Heart left ventricle (tissue), 16 donors: ENCODE measurements at places on chromosomes 2 and 18. TPM values are rescaled to one million over a fixed set of nuclear protein-coding genes. Genes with fewer than 3 reads are reported as not detected.
A peak's percentile ranks its signal among the peaks of the same experiment; 100 is the strongest.

DNA sequence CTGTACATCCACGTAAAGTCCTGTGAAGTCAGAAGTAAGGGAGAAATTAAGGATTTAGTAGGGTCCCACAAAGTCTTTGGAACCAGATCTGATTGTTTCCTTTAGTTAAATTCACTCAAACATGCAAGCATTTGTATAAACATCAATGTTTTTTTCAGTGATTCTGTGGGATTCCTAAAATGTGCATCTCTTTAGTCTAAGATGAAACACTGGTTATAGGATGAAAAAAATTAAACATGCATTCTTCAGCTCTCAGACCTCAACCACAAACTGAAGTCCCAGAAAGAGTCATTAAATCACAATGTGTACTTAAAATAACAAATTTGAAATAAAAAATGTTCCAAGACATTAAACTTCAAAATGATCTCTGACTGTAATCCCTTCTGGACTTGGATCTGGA is 76.5 kb upstream of the APCDD1 start:
- no peak for DNase-seq

DNA sequence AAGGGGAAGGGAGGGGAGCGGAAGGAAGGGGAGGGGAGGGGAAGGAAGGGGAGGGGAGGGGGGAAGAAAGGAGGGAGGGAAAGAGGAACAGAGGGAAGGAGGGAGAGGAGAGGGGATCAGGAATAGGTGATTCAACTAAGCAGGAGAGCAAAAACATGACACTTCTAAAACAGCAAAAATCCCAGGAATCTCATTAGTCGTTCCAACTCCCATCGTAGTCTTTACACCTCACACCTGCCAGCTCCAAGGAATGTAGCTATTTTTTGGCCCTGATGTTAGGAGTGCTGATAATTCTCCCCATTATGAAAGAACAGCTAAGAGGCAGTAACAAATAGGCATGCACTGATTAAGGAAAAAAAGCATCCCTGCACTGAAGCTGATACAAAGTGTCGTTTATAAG is 709.9 kb upstream of the PKDCC start:
- DNase-seq: no peak

GRCh38 chr18:24936691-24937090 is 415.3 kb downstream of the ZNF521 start:
- no peak for DNase-seq

GRCh38 chr2:191905336-191905735 is 58.4 kb upstream of the CAVIN2 start:
- DNase-seq: no peak

GRCh38 chr2:33595385-33595784 is 3.7 kb downstream of the FAM98A start:
- DNase-seq: no peak

DNA sequence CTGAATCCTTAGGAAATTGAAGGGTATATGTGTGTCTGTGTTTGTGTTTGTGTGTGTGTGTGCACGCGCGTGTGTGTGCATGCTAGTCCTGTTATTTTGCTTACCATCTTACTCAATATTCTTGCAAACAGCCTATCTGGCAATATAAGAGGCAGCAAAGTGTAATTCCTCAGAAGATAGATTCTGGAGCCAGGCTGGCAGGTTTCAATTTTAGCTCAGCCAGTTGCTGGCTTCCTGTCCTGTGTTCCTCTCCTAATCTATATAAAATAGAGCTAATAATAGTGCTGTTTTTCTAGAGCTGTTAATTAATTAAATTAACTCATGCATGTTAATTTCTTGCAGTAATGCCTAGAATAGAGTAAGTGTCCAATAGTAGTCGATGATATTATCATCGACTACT is 256.2 kb downstream of the PIK3C3 start:
- no peak for DNase-seq

- no peak for DNase-seq
These were observed 4.4 kb downstream of the DDX18 start for GRCh38 chr2:117818921-117819320.

DNA sequence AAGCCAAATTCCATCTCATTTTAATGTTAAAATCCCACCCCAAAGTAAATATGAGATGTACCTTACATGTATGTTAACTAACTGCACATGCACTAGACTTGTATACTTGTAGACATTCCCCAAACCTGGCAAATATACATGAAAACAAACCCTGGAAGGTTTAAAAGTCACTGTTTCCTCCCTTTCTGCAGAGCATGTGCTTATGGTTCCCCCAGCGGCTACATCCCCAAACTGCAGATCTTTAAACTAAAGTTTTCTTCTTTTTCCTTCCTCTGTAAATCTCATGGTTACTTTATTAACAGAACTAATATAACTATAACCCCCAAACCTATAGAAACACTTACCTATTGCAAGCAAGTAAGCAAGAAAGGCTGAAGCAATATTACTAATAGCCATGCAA is 731.5 kb downstream of the LRP1B start:
- DNase-seq: no peak

DNA sequence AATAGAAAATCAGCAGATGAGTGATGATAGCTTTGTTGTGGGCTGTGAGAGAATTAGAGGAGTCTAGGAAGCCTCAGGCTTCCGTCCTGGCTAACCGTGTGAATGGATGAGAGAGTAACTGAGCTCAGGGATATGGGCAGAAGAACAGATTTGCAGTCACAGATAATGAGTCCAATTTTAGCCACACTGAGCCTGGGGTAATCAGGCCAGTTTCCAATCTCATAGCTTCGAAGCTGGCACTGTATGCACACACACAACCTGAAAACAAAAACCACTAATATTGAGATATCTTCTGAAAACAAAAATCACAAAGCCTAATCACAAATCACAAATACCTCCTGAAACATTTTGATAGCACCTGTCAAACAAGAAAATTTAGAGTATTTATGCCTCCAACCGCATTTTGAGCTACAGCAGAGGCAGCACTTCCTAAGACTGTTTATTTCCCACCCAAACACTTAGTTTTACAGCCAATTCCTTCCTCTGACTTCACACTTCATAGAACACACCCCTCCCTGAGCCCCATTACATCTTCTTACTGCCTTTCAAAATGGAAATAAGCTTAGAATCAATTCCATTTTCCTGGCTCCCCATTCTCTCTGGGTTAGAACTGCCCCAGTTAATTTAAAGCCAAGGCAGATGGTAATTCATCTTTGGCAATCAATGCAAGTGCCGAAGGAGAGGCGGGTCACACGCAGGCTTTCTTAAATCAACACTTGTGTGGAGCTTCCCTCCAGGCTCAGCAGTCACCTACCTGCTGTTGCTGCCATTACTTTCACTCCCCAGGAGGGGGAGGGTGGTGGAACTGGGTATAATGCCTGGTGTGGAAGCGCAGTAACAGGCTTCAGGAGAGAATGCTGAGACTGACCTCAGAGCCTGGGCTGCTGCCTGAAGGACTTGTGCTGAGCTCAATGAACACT is 18.9 kb downstream of the TTR start:
- no peak for DNase-seq

DNA sequence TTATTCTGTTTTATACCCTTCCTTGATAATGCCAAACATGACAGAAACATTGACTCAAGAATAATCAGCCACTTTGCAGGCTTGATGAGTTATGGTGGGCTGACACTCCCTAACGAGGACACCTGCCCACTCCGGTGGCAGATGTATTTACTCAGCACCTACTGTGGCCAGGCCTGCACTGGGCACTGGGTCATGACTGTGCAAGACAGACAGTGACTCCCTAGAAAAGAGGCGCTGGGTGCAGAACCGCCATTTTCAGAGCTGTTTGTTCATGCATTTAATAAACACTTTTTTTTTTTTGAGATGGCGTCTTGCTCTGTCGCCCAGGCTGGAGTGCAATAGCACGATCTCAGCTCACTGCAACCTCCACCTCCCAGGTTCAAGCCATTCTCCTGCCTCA is 32.5 kb downstream of the SNED1 start:
- no peak for DNase-seq

DNA sequence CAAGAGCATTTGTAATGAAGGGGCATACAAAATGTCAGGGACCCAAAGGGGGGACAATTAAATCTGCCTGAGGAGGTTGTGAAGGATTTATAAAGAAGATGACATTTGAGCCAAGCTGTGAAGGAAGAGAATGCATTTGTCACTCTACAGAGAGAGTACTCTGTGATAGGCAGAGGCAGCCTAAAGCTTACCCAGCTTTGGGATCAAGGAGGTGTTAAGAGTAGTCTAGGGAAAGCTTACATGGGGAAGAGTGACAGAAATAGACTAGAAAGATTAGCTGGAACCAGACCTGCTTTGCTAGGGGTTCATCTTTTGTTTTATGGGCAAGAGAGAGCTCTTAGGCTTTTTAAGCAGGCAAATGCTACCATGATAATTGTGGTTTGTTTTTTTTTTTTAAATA is 169.1 kb upstream of the CYP26B1 start:
- no peak for DNase-seq

DNA sequence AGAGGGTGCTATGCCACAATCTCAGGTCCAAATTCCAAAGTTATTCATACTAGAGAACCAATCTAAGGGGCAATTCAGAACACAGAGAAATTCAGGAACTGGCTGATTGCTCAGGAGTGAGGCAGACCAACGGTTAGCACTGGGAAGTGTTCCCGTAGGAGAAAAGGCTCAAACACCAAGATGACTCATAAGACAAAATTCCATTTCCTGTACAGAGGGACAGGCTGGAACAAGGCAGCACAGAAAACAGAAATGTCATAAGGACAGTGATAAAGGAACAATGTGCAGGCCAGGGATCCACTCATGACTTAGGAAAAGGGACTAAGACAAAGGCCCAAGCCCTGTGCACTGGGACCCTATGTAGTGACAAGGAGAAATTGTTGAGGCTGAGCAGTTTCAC is 54.2 kb downstream of the PDE1A start:
- peak; percentile 42 for DNase-seq

- DNase-seq: no peak
These were observed 47.9 kb downstream of the FER1L5 start for GRCh38 chr2:96690306-96691021.

DNA sequence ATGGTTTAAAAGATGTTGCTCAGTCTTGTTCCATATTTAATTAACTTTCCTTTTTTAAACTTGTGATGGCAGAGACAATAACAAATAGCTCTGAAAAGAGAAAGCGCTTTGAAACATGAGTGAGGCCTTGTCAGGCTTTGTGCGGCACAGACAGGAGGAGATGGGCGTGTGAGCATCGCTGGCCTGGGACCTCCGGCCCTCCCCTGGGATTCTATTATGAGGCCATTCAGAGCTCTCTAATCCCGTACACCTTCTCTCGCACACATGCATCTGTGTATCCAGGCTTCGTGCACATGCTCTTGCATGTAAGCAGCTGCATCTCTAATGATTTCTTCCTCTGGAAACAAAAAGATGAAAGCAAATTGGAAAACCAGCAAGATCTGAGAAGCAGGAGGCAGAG is 313.7 kb downstream of the ZNF521 start:
- no peak for DNase-seq

DNA sequence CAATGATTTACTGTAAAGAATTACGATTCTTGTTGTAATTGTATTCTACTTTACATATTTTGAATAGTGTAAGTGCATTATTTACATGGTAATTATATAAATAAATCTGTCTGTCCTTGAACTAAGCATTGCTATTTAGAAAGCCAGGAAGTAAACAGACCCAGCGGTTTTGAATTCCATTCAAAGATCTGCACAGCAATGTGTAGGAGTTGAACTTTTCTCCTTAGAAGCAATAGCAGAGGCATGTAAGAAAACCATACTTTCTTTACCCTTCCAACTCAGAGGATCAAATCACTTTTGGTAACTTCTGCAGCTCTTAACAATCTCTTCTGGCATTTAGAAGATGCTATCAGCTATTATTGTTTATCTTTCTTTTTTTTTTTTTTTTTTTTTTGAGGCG is 109.2 kb upstream of the VRK2 start:
- no peak for DNase-seq

DNA sequence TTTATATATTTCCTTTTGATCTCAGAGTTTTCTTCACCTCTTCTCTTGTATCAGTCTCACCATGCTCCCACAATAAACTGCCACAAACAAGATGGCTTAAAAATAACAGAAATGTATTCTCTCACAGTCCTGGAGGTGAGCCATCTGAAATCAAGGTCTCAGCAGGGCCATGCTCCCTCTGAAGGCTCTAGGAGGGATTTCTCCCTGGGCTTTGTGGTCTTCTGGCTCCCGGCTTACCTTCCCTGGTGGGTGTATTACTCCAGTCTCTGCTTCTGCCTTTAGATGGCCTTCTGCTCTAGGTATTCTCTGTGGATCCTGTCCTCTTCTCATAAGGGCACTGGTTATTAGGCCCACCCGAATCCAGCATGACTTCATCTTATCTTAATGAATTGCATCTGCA is 994.7 kb upstream of the POU3F3 start:
- DNase-seq: no peak

DNA sequence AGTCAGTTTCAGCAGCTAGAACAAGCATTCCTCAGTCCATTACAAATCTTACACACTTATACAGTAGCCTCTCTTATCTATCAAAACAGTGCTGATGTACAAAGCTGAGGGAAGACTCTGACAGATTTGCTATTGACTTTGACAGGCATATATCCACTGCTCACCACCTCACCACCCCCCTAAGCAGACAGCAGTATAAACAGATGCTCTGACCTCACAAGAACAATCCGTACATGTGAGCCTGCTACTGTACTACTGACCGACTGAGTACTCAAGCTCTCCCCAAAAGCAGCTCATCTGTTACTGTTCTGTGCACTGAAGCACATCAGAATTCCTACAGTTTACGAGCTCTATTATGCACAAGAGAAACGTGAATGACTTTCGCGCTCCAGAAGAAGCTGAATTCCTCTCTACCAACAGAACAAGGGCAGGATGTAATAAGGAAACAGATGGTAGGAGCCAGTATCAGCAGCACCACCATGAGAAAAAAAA is 95.6 kb upstream of the PDE1A start:
- DNase-seq: no peak

GRCh38 chr2:100476606-100477005 is 6.3 kb downstream of the NMS start:
- DNase-seq: no peak

GRCh38 chr2:95352310-95353054 is 50.0 kb upstream of the FAHD2A start:
- no peak for DNase-seq

DNA sequence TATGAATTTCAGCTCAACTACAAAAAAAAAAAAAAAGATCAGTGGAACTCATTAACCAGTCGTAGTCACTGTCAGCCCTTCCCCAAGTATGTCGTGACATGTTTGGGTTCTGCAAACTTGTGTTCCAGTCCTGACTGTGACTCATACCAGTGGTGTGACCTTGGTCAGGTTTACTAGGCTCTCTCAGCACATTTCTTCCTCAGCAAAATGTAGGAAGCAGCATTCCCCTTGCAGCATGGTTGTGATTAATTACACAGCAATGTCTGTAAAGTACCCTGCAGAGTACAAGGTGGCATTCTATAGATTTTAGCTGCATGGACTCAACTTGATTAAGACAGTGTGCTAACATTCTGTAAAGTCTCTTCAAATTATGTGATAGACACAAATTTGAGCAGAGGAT is 156.9 kb downstream of the LAMA1 start:
- no peak for DNase-seq

The CTNNA2 gene
- total RNA-seq: 0.20 TPM

The ANXA4 gene
- total RNA-seq: 35.8 TPM

The SP5 gene
- total RNA-seq: 0.28 TPM

The SEPTIN10 gene
- 45.2 TPM for total RNA-seq

The DRC1 gene
- total RNA-seq: not detected

The HRH4 gene
- 0.16 TPM for total RNA-seq

The SRD5A2 gene
- not detected for total RNA-seq

The HYCC2 gene
- total RNA-seq: 7.0 TPM

The IHH gene
- not detected for total RNA-seq

The UCN gene
- total RNA-seq: 0.60 TPM
